Putamen (tissue), 1 donor: ENCODE measurements at places on chromosomes 13 and 19.

- DNase-seq, result no peak
These were observed 14.7 kb downstream of the TLE5 start for GRCh38 chr19:3047496-3048189.

DNA sequence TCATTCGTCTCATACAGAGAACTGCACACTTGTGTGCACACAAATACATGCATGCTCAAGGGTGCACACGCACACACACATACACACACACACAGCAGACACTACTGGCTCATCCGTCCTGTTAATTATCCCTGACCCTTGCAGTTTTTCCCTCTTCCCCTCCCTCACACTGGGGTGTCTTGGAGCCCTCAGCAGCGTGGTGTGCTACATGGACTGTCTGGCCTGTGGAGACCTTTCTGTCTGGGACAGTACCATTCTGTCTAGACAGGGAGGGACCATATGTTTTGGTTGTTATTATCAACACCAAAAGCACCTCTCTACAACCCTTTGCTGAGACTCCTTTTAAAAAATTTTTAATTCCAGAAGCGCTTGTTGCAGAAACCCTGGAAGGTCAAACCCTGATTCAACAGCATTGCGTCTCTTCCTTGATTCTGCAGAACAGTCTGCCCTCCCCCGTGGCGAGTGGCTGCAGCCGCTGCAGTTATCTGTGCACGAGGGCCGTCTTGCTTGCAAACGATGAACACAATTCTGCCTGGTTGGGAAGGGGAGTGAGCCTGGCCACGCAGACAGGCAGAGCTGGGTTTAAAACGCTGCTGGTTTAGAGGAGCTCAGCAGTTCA is 374.0 kb downstream of the IRS2 start:
- peak; percentile 42 for DNase-seq

- DNase-seq, result no peak
These were observed 651.2 kb downstream of the SLITRK6 start for GRCh38 chr13:85148009-85148408.

GRCh38 chr19:41528106-41528505 is 47.9 kb upstream of the CEACAM21 start:
- no peak for DNase-seq

DNA sequence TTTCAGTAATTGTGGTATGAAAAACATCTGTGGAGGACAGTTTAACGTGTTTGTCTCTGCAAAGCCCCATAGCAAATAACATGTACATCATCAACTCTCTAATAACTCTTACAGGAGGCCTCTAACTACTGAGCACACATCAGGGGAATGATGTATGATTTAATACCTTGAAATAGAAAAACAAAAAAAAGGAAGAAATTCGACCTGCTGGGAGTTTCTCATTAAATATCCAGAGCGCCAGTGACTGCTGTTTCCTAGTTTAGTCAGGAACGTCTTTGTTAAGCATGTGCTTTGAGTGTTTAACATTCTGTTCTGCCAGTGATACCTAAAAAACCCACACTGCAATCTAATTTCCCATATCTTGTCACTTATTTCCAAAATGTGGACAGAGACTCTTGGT is 235.4 kb downstream of the PCDH20 start:
- no peak for DNase-seq

DNA sequence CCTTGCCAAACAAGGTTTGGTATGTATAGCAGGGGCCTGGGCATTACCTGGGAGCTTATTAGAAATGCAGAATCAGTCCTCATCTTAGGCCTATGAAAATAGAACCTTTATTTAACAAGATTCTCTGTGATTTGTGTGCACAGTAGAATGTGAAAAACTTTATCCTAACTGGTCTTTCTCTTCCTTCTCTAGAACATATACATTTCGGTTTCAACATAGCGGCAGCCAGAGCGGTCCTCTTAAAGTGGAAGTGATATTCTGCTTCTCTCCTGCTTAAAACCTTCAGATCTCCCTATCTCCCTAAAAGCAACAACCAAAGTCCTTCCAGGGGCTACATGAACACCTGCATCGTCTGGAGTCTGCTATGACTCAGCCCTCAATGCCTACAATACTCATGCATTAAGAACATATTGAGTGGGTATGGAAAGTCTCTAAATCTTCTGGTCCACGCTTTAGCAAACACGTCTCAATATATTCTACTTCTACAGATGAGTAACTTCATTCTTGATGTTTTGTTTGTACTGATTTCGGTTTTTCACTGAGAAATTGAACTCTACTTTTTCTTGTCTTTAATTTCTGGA is 84.5 kb downstream of the SPRY2 start:
- DNase-seq, result no peak

DNA sequence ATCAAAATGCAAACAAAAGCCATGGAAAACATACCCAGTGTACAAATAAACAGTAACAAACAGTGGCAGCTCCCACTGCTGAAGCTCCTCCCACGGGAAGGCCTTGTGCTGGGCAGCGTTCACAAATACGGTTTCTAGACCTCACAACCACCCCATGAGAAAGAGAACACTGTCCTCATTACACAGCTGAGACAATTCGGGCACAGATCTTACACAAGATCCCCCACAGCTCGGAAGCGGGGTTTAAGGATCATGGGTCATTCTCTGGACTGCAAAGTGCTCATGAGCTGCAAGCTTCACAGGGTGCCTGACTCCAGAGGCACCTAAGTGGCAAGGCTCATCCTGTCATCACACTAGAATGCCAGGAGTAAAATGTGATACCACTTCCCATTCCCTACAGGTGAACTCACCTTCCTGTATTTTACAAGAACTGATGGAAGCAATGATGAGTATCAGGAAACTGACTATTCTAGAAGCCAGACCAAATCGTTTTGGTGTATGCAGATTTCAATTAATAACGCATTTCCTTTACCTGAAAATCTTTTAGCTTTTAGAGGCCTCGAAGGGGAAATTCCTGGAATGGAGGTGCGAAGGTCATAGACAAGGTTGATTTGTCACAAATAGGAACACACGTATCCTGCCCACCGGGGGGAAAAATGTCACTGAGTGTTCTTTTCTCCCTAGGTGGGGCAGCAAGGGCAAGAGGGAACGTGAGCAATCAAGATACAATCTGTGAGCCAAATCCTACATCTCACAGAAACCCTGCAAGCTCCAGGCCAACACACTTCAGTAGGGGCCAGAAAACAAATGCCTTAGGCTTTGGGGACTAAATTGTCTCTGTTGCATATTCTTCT is 41.2 kb downstream of the STK24 start:
- no peak for DNase-seq

DNA sequence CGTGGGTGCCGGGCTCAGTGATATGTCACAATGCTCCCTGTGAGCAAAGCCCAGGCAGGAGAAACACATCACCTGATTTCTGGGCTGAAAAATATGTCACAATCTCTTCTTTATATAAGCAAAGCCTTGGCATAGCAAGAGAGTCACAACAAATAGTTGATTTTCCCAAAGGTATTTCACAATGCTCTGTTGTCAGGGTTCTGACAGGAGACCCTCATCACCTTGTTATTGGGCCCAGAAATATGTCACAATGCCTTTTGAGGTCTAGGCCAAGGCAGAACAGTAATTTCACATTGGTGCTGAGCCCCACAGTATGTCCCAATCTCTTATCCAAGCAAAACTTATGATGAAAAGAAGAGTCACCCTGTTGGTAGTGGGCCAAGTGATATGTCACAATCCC is 125.7 kb downstream of the ZNF675 start:
- no peak for DNase-seq

GRCh38 chr19:42115219-42115618 is 17.0 kb downstream of the POU2F2 start:
- DNase-seq, result no peak

DNA sequence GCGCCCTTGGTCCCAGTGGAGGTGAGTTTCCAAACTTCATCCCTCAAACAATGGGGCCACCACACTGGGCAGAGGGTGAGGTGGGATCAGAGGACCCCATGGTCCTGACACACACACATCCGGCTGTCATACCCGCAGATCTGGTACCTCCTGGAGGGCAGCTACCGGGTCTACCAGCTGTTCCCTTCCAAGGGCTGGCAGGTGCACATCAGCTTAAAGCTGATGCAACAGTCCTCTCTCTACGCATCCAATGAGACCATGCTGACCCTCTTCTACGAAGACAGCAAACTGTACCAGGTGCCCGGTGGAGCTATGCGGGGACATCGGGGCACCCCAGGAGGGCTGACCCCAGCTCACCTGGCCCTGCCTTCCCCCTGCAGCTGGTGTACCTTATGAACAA is 14.0 kb upstream of the PSMD8 start:
- no peak for DNase-seq

DNA sequence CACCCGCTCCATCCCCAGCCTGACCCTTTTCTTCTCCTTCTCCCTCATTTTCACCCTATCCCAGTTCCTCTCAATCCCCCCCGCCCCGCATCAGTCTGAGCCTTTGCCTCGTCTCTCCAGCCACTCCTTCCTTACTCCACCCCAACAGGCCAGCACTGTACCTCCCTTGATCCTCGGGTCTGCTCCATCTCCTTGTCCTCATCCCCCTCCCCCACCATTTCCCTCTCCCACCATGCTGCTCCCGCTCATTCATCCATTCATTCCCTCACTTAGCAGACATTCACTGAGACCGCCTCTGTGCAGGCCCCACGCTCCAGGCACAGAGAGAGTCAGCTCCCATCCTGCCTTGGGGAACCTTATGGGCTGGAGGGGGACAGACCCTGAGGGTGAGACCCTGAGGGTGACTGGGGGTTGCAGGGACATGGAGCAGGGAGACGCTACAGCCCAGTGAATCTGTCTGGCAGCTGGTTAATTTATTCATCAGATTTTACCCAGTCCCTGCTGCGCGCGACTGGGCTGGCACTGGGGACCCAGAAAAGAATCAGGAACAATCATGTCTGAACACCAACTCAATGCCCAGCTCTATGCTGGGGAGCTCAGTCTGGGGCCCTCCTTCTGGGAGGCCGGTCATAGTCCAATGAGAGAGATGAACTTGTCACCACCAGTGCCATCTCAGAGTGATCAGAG is 881 bp downstream of the ARHGAP33 start:
- no peak for DNase-seq

- DNase-seq, result no peak
These were observed 2220.8 kb upstream of the PCDH20 start for GRCh38 chr13:63636316-63636993.

DNA sequence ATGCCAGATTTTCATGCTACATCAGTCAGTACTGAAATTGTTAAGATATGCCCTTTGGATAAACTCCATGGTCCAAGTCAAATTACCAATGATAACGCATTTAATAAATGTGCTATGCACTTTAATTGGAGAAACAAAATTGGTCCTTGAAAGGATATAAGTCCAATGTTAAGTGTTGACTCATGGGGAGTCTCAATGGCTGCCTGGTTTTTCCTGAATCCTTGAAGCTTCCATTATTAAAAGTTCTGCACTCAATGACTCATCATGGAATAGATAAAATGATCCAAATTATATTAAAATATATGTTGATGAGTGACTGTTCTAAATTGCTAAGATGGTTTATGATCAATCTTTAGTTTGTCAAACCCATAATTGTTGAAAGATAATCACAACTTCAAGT is 346.0 kb upstream of the ATXN8OS start:
- DNase-seq, result no peak

DNA sequence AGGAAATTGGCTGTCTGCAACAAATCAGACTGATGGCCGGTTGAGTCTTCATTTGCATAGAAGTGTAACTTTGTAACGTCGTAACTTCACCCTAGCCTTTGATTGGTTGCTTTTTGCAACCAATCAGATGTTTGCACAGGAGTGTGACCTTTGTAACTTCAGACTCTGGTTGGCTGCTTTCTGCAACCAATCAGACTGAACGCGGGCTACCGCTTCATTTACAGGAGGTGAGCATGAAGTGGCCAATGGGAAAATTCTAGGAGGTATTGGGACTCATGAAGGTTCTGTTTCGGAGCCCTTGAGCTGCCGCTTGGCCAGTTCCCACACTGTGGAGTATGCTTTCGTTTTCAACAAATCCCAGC is 441 bp upstream of the ZNF559 start:
- DNase-seq, result peak; percentile 86

GRCh38 chr19:8395621-8396082 is 5.5 kb downstream of the RAB11B start:
- DNase-seq, result no peak

DNA sequence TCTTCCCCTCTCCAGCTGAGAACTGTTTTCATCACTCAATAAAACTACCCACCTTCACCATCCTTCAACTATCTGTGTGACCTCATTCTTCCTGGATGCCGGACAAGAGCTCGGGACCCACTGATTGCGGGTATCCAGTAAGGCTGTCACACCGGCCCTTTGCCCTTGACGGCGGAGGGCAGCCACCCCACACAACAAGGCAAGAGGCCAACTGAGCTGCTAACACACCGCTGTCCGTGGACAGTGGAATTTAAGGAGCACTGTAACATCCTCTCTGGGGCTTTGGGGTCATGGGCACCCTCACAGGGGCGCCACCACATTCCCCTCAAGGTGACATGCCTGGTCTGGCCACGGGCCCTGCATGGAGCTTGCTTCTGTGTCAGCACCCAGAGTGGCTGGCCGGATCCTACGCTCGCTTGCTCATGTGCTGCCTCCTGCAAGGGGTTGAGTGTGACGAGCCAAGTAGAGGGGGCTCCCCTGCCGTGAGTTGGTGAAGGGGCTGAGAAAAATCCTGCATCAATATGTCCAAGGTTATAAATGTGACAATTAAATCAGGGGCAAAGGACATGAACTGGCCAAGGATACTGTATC is 31.4 kb downstream of the LHFPL6 start:
- no peak for DNase-seq

DNA sequence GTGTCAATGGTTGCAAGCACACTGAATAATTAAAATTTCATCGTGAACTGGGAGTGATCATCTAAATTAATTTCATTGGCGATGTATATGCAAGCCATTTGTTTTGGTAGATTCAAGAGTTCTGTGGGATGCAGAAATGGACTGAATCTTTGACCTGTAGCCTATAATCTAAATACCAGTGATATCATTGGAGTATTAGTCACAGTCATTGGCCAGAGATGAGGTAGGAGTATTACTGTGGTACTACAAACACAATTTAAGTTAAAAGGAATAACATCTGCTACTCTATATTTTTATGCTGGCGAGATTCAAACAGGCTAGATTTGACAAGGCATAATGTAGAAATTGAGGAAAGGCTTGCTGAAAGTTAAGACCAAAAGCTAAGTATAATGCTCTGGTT is 14.0 kb downstream of the FRY start:
- DNase-seq, result no peak

DNA sequence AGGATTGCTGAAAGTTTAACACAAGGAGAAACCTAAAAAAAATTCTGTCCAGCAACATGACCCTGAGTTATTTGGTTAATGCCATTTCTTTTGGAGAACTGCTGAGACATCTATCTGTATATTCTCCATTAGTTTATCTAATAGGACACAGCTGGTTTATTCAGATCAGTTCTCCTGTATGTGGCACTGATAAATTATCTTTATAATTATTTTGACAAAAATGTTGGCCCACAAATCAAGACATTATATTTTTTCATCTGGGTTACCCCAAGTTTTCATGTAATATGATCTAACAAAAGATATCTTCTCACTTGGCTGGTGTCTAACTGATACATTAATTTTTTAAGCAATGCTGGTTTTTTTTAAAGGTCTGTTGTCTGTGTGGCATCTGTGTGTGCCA is 231.4 kb downstream of the KLF12 start:
- no peak for DNase-seq

GRCh38 chr19:7830272-7830771 is 304 bp downstream of the EVI5L start:
- no peak for DNase-seq
